ENCODE measurements at places on chromosomes 2 and 18.

- no peak for DNase-seq
Measured at GRCh38 chr18:59768409-59768808, 71.2 kb upstream of the CCBE1 start.

DNA sequence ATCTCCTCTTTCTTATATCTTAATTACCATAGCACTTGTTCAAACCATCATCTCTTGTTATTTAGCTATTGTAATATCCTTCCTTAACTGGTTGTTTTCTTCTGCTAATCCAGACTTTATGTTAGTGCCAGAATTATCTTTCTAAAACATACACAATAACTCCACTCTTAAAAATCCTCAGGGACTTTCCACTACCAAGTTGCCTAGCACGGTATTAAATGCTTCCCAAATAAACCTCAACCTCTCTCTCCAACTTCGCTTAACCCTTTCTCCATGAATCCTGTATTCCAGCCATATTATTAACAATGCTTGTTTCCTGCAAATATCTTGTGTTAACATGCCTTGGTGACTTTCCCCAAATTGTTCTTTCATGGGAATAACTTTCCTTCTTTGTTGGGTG is 84.5 kb downstream of the FAM228A start:
- DNase-seq = no peak

DNA sequence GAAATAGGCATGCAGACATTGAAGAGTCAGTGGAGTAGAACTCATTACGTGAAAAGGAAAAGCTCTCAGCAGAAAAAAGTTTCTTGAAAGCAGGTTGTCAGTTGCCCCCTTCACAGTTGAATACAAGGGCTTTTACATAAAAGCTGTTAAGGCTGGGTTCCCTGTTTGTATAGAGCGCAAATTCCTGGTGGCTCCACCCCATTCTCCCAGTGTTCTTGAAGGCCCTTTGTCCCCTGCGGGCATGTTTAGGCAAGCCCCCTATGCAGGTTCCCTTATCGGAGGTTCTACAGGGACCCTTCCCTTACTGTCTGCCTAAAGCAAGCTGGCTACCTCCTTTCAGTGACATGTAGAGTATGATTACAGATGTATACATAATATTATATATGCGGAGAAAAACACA is 497.2 kb upstream of the SYT4 start:
- DNase-seq = no peak

- no peak for DNase-seq
Measured at GRCh38 chr18:49656073-49656692, 94.3 kb downstream of the LIPG start.
